LHCN-M2 (cell line): ENCODE measurements at places on chromosomes 12 and 14.
A peak's percentile ranks its signal among the peaks of the same experiment; 100 is the strongest.

DNA sequence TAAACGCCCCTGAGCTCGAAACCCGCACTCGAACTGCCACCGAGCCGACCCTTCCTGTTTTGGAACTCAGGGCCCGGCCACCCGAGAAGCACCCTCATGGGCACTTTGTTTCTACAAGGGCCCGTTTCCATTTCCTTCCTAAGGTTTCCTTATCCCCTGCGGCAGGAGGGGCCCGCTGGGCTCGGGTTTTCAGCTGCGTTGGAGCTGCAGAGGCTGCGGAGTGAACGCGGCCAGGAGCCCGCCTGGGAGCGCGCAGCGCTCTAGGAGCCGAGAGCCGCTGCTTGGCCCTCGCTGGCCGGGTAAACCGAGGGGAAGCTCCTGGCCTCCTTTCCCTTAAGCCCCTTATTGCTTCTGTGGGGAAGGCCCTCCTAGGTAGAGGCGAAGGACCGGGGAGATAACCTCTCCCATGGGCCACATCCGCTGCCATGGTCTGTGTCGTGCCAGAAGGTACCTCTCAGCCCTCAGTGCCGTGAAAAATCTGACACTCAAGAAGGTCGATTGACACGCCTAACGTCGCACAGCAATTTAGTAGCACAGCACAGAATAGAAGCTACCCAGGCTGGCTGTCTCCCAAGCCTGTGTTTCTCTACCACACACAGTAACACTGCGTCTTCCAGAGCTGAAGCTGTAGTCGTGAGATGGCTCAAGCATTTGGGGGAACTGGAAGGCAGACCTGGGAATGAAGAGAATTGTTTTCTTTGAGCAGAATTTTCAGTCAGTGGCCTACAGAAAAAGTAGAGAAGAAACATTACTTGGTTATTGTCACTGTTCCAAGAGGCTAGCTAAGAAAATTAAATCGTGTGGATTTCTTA lies 12.9 kb upstream of the CALM1 start:
- no peak for DNase-seq

- no peak for DNase-seq
These were observed 10.1 kb downstream of the IL23A start for GRCh38 chr12:56348776-56349175.

- DNase-seq = no peak
These were observed 8.4 kb upstream of the CIT start for GRCh38 chr12:119885549-119885948.

GRCh38 chr14:33596211-33597080 lies 354.4 kb downstream of the EGLN3 start:
- no peak for DNase-seq

- peak; percentile 60 for DNase-seq
These were observed 652 bp downstream of the SUPT16H start for GRCh38 chr14:21382886-21383847.

DNA sequence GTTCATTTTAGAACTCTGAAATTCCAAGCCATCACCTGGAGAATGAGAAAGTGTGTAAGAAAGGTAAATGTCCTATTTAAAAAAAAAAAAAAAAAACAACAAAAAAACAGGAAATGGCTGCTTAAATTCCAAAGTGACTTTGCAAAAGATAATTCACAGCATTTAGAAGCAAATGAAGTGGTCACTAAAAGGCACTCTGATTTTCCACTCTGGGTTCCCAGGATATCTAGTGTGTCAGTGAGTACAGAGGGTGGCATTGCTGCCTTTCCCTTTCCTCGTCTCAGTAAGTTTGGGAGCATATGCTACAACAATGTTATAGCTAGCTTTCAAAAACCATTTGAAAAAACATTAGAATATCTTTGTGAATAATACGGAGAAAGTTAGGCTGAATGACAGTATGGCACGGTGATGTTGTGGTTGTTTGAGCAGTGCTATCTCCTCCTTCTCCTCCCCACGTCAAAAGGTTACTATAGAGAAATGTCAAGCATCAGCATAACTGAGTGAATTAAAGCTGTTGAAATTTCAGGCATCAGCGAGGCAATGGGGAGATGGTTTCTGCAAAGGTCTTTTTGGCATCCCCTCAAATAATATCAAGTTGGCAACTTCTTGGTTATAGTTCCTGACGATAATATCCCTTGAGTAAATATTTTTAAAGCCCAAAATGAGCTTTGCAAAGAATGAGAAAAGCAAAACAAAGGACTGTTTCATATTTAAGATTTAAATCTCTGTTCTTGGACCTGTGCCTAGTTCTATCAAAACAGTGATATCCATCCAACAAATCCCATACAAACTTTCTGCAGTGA lies 164.5 kb upstream of the E2F7 start:
- DNase-seq = no peak

DNA sequence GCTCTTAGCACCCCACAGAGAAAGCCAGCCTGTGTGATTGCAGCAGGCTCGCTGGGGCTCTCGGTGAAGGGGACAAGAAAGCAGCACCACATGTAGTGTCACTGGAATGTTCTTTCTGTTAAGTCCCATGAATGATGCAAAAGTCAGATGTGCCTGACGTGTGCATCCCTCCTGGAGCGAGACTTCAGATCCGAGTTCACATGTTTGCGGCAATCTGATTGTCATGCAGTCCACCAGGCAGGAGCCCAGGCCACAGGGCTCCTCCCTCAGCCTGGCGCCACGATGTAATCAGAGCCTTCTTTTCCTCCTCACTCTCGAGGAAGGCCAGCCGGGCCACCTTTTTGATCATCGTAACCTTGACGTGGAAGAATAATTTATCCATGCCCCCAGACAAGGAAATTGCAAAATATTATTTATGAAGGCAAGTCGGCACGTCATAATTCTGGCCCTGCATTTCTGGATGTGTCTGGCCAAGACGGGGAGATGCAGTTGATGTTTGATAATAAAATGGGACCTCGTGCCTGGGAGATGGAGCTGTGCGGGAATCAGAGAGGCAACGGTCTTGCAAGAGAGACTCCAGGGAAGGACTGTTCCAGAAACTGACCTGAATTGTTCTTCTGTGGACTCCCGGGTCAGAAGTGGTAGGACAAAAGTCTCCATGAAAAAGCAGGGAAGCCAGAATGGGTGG lies 214.6 kb downstream of the PHETA1 start:
- no peak for DNase-seq

DNA sequence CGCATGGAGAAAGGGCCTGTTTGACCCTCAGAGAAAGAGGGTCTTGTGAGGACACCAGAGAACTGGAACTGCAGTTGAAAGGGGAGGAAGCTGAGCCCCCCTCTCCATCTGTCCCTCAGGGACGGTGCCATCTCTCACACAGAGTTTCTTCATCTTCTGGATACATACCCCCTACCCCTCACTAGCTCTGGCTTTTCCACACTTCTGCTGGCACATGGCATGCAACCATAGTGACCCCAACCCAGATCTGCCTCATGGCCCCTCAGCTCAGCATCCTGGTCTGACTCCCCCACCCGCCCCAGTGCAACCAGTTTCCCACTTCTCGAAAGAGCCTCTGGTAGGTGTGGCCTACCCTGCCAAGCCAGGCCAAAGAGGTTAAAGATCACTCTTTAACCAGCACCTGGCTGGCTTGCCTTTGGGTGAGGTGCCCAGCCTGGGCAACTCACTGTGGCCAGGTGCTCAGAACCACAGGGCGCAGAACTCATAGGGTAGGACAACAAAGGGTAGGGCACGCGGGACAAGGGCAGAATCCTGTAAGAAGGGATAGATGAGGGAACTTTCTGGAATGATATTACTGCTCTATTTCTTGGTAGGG lies 25.8 kb downstream of the GALNT16 start:
- no peak for DNase-seq

GRCh38 chr12:19771858-19772257 lies 332.6 kb downstream of the AEBP2 start:
- DNase-seq = peak; percentile 12

- DNase-seq = no peak
These were observed 28.1 kb upstream of the CNOT2 start for GRCh38 chr12:70214972-70215617.

- peak; percentile 50 for DNase-seq
These were observed 40.1 kb upstream of the EVL start for GRCh38 chr14:100025111-100025510.

DNA sequence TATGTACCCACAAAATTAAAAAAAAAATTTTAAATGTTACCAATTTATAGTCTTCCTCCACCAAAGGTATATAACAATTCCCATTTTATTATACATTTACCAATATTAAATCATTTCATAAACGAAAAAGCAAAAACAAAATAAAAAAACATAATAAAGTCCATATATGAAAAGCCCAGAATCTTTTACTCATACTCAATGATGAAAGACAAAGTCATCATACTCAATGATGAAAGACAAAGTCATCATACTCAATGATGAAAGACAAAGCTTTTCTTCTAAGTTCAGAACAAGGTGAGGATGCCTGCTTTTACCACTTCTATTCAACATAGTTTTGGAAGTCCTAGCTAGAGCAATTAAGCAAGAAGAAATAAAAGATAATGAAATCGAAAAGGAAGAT lies 28.1 kb downstream of the TMEM116 start:
- DNase-seq = no peak

- no peak for DNase-seq
These were observed 242.1 kb downstream of the CHST11 start for GRCh38 chr12:104698871-104699270.

DNA sequence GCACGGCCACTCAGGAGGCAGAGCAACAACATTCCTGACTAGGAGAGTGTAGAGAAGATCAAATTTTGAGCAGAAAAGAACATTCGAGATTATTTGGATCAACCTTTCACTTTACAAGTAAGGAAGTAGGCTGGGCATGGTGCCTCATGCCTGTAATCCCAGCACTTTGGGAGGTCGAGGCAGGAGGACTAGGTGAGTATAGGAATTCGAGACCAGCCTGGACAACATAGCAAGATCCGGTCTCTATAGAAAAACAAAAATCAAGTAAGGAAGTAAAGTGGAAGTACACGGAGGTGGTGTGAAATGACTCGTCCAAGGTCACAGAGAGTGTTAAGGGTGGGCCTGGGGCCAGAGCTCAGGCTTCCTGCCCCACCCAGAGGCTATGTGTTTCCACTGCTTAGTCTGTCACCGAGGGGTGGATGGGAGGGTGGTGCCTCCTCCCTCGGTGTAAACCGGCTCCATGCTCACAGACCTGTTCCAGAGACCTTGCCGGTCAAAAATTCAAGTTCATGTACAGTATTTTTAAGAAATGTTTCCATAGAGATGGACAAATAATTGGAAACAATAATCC lies 51.9 kb downstream of the MAP1LC3B2 start:
- DNase-seq = no peak

- DNase-seq = no peak
These were observed 158.4 kb downstream of the IPO8 start for GRCh38 chr12:30537228-30537627.

GRCh38 chr14:87108726-87109125 lies 884.3 kb downstream of the GALC start:
- peak; percentile 78 for DNase-seq

DNA sequence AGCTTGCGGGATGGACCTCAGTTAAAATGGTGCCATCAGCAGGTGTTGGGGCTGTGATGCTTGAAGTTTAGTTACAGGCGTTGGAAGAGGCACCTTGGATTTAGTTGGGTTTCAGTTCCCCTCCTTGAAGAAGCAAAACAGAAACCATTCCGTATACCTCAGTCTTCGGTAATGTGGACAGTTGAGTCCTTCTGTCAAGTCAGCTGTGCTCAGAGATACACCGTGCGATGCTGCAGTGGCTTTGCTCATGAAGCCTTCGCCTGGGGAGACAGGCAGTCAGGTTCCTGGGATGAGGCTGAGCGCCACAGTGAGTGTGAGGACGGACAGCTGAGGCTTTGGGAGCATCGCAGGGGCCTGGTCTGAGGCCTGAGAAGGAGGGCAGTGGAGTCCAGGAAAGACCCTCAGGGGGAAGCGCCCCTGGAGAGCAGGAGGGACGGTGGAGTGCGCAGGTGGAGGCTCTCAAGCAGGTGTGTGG lies 7.4 kb downstream of the RAN start:
- DNase-seq = no peak

DNA sequence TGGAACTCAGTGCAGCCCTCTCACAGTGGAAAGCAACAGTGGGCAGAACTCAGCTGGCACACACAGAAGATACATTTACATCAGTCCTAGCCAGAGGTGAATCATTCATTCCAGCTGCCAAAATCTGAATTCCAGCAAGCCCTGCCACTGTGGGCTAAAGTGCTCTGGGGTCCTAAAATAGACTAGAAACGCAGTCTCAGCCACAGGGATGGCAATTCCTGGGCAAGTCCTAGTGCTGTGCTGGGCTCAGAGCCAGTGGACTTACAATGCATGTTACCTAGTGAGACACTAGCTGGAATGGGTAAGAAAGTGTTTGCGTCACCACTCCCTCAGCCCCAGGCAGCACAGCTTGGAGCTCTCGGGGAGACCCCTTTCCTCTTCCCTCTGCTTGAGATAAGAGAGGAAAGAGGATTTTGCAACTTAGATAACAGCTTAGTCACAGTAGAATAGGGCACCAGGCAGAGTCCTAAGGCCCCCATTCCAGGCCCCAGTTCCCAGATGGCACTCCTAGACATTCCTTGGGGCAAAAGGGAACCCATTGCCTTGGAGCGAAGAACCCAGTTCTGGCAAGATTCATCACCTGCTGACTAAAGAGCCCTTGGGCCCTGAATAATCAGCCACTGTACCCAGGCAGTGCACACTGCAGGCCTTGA lies 592.9 kb downstream of the FSCB start:
- DNase-seq = no peak

- no peak for DNase-seq
These were observed 174.6 kb downstream of the SLC25A21 start for GRCh38 chr14:36997843-36998242.

GRCh38 chr12:51323317-51323960 lies 535 bp downstream of the BIN2 start:
- no peak for DNase-seq

- no peak for DNase-seq
These were observed 109.6 kb downstream of the ATXN7L3B start for GRCh38 chr12:74647256-74647655.

GRCh38 chr12:67270622-67271021 lies 1.5 kb downstream of the CAND1 start:
- no peak for DNase-seq

GRCh38 chr14:104976198-104977007 lies 1.8 kb downstream of the AHNAK2 start:
- peak; percentile 78 for DNase-seq

GRCh38 chr12:3175238-3175637 lies 98.1 kb downstream of the TSPAN9 start:
- no peak for DNase-seq

DNA sequence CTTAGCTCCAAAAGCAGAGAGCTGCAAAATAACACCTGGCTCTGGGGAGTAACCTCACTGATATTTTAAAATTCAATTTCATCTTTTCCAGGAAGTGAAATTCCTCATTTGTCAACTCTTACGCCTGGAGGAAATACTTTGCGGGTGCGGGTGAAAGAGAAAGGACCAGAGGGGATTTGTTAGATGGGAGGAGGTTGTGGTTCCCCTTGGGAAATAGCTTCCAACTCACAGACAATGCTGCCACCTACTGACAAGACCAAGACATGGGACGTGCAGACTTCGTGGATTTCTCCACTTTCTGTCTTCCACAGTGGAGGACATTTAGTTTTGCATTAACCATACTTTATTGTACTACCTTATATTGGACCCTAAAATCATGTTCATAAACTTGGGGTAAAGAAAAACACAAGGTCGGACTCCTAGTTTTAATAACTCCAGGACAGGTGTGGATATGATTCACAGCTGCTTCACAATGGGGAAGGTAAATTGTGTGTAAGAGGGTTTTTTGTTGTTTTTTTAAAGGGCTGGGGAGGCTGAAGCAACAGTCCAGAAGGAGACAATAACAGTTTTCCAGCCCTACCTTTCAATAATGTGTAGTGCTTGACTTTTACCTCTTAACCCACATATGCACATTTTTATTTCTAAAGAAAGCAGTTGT lies 10.8 kb downstream of the FBXL14 start:
- peak; percentile 84 for DNase-seq

- no peak for DNase-seq
These were observed 506 bp downstream of the EMP1 start for GRCh38 chr12:13197032-13197431.
